ENCODE measurements at places on chromosomes 11 and 22.

DNA sequence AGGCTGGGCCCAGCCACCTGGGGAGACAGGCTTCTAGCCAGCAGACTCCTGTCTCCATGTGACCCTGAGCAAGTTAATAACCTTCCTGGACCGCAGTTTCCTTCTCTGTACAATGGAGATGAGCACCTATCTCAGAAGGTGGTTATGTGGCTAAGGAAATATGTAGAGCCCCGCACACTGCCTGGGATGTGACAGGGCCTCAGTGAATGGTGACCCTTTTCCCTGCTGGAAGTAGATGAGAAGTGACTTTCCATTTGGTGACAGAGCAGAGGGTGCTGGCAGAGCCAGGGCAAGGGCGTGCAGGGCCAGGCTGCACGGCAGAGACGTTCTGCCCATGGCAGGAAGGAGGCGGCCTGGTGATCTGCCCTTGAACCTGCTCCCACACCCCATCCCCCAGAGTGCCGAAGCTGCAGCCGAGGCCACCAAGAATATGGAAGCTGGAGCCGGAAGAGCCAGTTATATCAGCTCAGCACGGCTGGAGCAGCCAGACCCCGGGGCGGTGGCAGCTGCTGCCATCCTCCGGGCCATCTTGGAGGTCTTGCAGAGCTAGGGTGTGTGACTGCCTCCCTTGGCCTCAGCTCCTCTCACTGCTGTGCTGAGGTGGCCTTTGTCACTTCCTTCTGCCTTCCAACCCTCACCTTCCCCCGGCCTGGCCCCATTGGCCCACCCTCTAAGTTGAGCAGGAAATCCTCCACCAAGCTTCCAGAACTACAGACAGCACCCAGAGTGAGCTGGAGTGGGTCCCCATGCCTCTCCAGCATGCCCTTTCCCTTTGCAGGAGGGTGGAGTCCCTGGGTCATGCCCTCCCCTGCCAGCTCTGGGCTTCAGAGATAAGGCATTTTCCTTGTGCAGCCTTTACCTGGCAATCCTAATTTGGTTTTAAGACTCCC is 13.2 kb downstream of the TKFC start:
- no peak for DNase-seq

GRCh38 chr11:108170184-108170583 is 48.8 kb downstream of the ACAT1 start:
- DNase-seq, result peak; percentile 60

DNA sequence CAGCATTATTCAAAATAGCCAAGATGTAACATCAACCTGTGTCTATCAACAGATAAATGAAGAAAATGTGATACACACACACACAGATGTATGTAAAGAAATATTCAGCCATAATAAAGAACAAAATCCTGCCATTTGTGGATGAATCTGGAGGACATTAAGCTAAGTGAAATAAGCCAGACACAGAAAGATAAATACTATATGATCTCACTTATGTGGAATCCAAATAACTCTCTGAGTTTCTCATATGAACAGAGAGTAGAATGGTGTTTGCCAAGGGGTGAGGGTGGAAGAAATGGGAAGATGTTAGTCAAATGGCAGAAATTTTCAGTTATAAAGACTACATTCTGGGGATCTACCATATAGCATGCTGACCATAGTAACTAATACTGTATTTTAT is 224.2 kb downstream of the GUCY1A2 start:
- no peak for DNase-seq

GRCh38 chr11:116387641-116388040 is 385.1 kb downstream of the BUD13 start:
- DNase-seq, result no peak

All from activated CD4-positive, alpha-beta T cell treated with anti-CD3 and anti-CD28 coated beads, Interleukin-10, Interleukin-2, amounts not matched to agents 100 ng/mL and 50 ng/mL, durations not matched to agents 16 hours and 8 hours (primary cell).